ENCODE measurements at places on chromosomes 2 and 18.

- DNase-seq: no peak
These were observed 55.4 kb upstream of the THOC1 start for GRCh38 chr18:323253-323622.

DNA sequence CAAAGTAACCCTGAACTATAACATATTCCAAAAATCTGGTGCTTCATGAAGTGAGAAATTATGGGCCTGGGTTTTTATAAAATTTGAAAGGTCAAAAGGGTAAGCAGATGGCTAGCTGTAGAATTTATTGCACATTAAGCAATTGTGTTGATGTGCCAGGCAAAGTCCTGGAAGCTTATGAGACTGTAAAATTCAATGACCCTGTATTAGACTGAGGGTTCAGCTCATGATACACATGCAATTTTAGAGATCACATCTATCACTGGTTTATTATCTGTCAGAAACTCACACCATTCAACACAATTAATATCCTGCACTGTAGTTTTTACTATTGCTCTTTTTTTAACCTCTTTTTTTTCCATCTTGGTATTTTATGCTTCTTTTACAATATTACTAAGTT, 1162.6 kb upstream of the SLC39A10 start:
- no peak for DNase-seq

GRCh38 chr2:43653506-43653905, 16.4 kb downstream of the PLEKHH2 start:
- DNase-seq: no peak

- DNase-seq: peak; percentile 43
These were observed 43.3 kb upstream of the PLB1 start for GRCh38 chr2:28452534-28453081.

DNA sequence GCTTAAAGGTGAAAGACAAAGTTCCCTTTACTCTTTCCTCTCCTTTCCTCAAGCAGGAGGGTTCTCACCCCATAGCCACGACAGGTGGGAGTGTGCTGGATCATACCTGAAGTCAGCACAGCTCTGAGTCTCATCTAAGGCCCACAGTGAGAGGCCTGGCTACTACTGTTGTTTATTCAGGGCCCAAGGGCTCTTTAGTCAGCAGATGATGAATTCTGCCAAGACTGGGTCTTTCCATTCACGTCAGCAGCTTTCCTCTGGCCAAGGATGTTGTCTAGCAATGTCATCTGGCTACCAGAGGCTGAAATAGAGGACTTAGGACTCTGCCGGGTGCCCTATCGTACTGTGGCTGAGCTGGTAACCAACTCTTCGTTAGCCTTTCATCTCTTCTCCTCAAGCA, 308.4 kb upstream of the THUMPD2 start:
- DNase-seq: no peak

GRCh38 chr2:235861383-235861782, 306.8 kb downstream of the GBX2 start:
- no peak for DNase-seq

- DNase-seq: no peak
These were observed 55.1 kb downstream of the COL4A3 start for GRCh38 chr2:227219312-227220105.

DNA sequence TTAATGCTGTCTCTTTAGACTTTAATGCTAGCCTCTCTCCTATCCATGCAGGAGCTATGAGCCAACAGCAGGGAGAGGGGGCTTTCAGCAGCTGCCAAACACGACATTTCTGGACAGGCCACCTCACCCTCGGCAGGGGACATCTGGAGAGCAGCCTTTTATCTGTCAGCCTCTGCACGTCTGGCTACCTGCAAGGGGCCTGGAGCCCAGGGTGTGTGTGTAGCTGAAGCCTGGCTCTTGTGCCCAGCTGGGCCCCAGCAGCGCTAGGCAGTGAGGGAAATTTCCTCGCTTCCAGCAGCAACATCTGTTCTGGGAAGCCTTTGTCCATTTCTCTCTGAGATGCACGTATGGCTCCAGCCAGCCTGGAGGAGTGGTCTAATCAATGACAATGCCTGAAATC, 728.7 kb upstream of the ID2 start:
- no peak for DNase-seq

- DNase-seq: peak; percentile 14
These were observed 91.8 kb upstream of the NEDD4L start for GRCh38 chr18:57951999-57952774.

Measured in lung (tissue), 17 donors.